ENCODE measurements at places on chromosomes 12 and 14. TPM values are rescaled to one million over a fixed set of nuclear protein-coding genes. Genes with fewer than 3 reads are reported as not detected.

The SCNN1A gene
- 20.3 TPM for total RNA-seq

DNA sequence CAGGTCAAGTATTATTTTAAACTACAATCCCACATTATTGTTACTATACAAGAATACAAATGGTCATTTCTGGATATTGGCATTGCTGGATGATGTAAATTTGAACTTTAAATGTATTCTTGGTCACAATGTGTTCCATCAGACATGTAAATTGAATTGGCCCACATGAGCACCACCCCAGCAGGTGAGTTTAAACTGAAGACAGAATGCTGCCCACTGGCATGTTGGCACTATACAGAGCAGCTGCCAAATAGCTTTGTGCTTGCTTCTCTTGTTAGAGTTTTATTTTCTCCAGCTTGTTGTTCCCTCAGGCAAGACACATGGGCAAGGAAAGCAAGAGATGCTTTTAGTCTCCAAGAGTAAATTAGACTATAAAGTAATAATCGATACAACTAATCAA lies 98.6 kb downstream of the C12orf50 start:
- no peak overlapping the region for H3K27ac ChIP-seq
- no peak overlapping the region for H3K4me3 ChIP-seq

GRCh38 chr12:54161481-54162437 lies 27.0 kb downstream of the SMUG1 start:
- peak overlapping the region; percentile 85 for H3K27ac ChIP-seq
- H3K27me3 ChIP-seq, result no peaks in the 10 kb centered on the region
- no peak overlapping the region for H3K4me3 ChIP-seq
- H3K4me1 ChIP-seq, result peaks cover 76% of the 10 kb centered on the region
- H3K36me3 ChIP-seq, result no peaks in the 10 kb centered on the region
- no peak for DNase-seq

DNA sequence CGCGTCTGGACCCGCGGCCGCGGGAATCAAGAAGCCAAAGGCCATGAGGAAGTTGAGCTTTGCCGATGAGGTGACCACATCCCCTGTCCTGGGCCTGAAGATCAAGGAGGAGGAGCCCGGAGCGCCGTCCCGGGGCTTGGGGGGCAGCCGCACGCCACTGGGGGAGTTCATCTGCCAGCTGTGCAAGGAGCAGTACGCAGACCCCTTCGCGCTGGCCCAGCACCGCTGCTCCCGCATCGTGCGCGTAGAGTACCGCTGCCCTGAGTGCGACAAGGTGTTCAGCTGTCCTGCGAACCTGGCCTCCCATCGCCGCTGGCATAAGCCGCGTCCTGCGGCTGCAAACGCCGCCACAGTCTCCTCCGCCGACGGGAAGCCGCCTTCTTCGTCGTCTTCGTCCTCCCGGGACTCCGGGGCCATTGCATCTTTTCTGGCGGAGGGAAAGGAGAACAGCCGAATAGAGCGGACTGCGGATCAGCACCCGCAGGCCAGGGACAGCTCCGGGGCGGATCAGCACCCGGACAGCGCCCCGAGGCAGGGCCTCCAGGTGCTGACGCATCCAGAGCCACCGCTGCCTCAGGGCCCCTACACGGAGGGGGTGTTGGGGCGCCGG lies 1.0 kb downstream of the INSM2 start:
- peaks cover 72% of the 10 kb centered on the region for H3K27me3 ChIP-seq
- H3K4me1 ChIP-seq, result peaks cover 10% of the 10 kb centered on the region
- H3K4me3 ChIP-seq, result peak overlapping the region; percentile 62
- H3K36me3 ChIP-seq, result peaks cover 8% of the 10 kb centered on the region

- H3K27me3 ChIP-seq, result no peaks in the 10 kb centered on the region
- no peak overlapping the region for H3K4me3 ChIP-seq
- H3K4me1 ChIP-seq, result peaks cover 52% of the 10 kb centered on the region
- H3K36me3 ChIP-seq, result peaks cover 3% of the 10 kb centered on the region
Measured at GRCh38 chr12:25695574-25695973, 142.5 kb upstream of the LMNTD1 start.

DNA sequence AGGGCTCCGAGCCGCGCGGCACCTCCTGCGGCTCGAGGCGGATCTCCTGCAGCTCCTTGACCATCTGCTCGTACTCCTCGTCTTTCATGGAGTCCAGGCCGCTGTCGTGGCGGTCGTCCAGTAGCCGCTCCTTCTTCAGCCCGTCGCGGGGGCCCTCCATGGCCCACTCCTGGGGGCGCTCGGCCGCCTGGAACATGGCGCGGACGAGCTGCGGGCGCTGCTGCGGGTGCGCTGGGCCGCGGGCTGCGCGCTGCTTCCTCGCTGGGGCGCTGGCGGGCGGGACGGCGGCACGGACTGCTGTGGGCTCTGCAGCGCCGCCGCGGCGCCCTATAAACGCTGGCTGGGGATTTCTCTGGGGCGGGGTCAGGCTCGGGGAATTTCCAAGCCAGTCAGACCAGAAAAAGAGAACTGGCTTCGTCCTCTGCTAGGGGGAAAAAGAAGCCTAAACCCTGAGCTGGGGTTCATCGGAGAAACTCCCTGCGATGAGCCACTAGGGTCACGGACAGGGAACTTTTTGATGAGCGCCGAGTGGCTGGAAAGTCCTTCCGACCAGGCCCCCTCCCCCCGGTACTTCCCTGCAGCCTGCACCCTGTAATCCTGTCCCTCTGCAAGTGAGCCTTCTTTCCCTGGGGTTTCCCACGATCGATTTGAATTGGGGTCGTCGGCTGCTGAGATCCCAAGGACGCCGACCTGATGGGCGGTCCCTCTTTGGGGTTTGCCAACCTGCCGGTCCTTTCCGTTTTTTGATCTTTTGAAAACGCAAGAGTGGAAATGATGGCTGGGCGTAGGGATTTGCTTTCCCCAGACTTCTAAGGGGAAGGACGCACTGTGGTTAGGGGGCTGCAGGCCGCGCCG lies at the start of gene NFKBIA:
Gene NFKBIA, minus strand, starts transcription at position 301 of the 855 bp plus-strand sequence. Its CDS starts 105 bp downstream, at position 196.
- no peaks in the 10 kb centered on the region for H3K27me3 ChIP-seq
- peak within 1 kb of the TSS; percentile 91 for H3K4me3 ChIP-seq

GRCh38 chr12:57815177-57816000 lies 3.1 kb downstream of the AVIL start:
- H3K27me3 ChIP-seq, result no peaks in the 10 kb centered on the region
- no peaks in the 10 kb centered on the region for H3K4me1 ChIP-seq
- H3K4me3 ChIP-seq, result no peak overlapping the region
- no peak overlapping the region for H3K27ac ChIP-seq
- peaks cover 15% of the 10 kb centered on the region for H3K36me3 ChIP-seq
- DNase-seq, result no peak

Measured in mesothelial cell of epicardium (in vitro differentiated cells).